ENCODE measurements at places on chromosomes 6 and 20. TPM values are rescaled to one million over a fixed set of nuclear protein-coding genes. Genes with fewer than 3 reads are reported as not detected.

DNA sequence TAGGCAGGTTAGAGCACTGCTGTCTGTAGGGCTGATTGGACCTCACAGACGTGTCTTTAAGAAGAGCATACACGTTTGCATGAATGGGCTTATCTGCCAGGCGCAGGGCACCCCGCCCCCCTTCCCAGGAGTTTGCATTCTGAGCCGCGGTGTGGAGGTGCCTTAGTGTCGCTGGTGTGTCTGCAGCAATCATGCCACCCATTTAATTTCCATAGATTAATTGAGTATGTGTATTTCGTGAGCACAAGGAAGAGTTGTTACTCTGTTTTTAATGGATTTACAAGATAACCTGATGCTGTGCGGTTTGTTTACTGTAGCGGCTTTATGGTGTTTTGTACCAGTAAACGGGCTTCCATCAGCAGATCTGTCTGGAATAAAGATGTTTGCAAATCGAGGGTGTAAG is 107.7 kb downstream of the ZDHHC14 start:
- DNase-seq, result no peak

DNA sequence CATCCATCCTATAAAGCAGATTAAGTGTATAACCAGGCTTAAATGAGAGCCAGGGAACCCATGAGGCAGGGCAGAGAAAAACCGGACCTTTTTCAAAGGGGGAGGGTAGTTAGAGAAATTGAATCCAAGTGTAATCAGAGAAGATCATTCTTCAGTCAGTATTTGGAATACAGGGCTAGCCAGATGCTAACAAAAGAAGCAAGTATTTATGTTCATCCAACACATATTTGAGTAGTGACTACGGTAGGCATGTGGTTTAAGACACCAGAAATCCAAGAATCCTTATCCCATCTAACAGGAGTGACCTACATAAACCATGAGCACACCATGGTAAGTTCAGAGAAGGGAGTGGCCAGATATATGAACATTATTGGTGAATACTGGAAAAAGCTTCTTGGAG is 46.8 kb upstream of the FAM83C start:
- DNase-seq, result no peak

DNA sequence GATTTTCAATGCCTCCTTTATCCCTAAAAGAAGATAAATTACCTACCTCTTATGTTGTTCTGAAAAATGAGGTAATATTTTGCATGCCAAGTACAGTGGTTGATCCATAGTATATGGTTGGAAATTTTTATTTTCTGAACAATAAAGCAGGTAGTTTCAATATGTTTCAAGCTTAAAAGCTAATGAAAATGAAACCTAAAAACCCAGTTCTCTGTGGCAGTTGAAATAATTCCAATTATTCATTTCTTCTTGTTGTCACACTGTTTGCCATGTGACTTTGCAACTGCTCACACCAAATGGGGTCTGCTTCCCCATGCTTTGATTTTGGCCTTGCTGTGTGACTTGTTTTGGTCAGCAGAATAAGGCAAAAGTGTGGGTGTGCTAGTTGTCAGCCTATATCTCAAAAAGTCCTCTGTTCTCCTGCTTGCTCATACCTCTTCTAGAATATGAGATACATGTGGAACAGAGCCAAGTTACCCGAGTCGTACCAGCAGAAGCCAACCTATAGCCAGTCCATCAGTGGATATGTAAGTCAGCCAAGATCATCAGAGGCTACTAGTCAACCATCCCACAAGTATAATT is 197.2 kb upstream of the THEMIS start:
- no peak for DNase-seq

- no peak for DNase-seq
Observed at GRCh38 chr20:57679113-57679512, 30.7 kb downstream of the PMEPA1 start.

DNA sequence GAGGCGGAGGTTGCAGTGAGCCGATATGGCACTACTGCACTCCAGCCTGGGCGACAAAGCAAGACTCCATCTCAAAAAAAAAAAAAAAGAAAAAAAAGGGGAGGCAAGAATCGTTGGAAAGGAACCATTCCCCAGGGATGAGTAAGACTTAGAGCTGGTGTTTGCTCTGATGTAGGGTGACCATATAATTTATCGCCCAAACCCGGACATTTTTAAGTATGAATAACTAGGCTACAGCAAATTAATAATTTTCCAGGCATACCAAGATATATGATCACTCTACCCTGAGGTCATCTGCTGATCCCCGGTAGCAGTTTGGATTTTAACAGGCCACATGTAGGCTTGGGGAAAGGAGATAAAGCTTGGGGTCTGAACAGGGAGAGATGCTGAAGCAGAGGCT is 260.9 kb downstream of the BTBD9 start:
- no peak for DNase-seq

DNA sequence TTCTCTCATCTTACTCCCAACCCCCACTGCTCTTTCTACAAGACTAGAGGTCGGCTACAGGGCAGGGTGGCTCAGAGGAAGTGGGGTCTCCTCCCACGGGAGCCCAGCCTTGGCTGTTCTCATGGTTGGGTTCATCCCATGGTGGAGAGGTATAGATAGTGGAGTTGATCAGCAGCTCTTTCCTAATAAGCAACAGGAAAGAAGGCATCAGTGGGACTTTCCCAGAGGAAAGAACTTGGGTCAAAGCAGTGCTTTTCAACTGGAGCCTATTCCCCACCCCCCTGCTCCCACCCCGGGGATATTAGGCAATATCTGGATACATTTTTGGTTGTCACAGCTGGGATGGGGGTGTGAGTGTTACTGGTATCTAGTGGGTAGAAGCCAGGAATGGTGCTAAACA is 200.9 kb downstream of the NFATC2 start:
- no peak for DNase-seq

DNA sequence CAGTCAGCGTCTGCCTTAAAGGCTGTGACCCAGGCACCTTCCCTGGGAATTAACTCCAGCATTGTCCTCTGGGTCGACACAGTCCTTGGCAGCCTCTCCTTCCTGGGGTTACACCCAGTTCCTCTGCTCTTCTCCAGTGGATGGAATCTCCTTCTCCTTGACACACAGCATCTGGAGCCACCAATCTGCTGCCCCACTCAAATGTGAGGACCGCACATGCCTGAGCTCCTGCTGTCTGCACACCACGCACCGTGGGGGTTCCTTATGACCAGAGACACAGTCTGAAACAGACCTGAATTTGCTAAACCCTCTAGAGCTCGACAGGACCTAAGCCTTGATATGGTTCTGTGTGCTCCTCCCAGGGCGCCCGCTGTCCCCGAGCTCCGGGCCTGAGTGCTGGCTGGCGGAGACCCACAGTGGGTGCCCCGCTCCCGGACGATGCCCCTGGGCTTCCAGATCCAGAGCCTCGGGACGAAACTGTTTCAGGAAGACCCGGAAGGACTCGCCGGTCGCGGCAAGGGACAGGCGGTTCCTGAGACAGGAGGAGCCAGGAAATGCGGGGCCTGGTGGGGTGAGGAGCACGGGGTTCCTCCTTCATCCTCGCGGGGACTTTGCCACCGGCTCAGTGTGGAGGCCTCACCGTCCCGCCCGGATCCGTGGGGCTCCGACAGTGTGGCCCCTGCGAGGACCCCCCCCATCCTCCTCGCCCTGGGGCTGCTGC is 2.5 kb upstream of the RAET1G start:
- DNase-seq, result peak; percentile 85

Gene CDC5L
- total RNA-seq, result 10.5 TPM

Gene WFDC12
- total RNA-seq, result 5.2 TPM

Gene TREML2
- 0.67 TPM for total RNA-seq

Data from upper lobe of left lung (tissue), 6 donors.